ENCODE measurements at places on chromosomes 7 and 10. TPM values are rescaled to one million over a fixed set of nuclear protein-coding genes. Genes with fewer than 3 reads are reported as not detected.

GPR85 gene
- not detected for total RNA-seq

CNPY4 gene
- 9.5 TPM for total RNA-seq

HOXA7 gene
- total RNA-seq: 5.1 TPM

FAM25A gene
- not detected for total RNA-seq

MKX gene
- not detected for total RNA-seq

AKR1C4 gene
- total RNA-seq: not detected

ITGA8 gene
- not detected for total RNA-seq

FAM237B gene
- total RNA-seq: not detected

AGR2 gene
- 3.5 TPM for total RNA-seq

CC2D2B gene
- total RNA-seq: not detected

GIMAP5 gene
- total RNA-seq: not detected

TMEM270 gene
- total RNA-seq: not detected

CADPS2 gene
- 8.6 TPM for total RNA-seq

DNA sequence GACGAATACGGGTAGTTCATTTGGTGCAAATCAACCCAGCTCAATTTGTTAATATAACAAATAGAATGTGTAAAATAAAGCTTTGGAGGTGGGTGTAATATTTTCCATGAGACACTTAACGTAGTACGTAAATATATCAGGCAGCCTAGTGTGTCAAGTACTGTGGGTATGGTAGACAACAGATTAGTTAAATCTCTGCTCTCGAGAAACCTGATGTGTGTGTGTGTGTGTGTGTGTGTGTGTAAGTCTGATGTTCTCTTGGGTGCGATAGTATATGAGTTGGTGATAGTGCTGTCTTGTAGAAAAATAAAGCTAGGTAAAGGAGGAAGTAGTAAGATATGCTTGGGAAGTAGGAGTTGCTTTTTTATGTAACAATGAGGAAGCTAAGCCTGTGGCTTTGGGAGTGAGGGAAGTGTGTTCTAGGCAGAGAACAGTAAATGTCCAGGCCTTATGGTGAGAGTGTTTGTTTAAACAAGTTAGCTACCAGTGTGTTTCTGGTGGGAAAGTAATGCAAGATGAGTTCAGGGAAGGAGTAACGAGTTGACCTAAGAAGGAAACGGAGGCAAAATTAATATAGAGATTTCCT, 26.1 kb downstream of the WAC start:
- DNase-seq: no peak

DNA sequence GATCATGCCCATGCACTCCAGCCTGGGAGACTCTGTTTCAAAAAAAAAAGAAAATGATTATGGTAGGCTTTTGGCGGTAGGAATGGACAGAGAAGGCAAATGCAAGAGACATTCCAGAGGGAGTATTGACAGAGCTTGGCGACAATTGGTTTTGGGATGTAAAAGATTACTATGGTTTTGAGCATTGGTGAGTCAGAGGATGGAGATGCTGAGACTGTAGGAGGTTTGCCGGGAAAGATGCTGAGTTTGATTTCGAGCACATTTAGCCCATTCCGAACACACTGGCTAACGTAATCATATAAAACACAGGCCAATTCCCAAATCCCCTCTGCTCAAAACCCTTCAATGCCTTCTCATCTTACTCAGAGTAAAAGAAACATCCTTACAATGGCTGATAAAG, 161.6 kb upstream of the MKLN1 start:
- no peak for DNase-seq

DNA sequence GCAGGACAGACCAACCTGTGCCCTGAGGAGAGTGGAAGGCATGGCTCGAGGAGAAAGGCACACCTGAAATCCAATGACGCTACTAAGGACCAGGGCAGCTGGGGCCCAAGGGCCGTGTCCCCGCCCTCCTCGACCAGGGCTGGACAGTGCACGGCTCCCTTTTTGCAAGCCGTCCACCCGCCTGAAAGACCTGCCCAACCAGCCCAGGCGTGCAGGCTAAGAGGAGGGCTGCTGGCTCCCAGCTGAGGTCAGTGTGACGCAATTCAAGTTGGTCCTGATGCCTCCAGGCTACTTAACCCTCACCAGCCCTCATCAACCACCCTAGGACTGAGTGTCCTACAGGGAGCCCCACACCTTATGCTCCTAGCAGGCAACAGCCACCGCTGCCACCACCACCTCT, 69.3 kb downstream of the DLG5 start:
- DNase-seq: no peak

GRCh38 chr7:33750177-33750576, 155.2 kb upstream of the BMPER start:
- no peak for DNase-seq

GRCh38 chr10:77212632-77213031, 425.0 kb downstream of the KCNMA1 start:
- DNase-seq: no peak

DNA sequence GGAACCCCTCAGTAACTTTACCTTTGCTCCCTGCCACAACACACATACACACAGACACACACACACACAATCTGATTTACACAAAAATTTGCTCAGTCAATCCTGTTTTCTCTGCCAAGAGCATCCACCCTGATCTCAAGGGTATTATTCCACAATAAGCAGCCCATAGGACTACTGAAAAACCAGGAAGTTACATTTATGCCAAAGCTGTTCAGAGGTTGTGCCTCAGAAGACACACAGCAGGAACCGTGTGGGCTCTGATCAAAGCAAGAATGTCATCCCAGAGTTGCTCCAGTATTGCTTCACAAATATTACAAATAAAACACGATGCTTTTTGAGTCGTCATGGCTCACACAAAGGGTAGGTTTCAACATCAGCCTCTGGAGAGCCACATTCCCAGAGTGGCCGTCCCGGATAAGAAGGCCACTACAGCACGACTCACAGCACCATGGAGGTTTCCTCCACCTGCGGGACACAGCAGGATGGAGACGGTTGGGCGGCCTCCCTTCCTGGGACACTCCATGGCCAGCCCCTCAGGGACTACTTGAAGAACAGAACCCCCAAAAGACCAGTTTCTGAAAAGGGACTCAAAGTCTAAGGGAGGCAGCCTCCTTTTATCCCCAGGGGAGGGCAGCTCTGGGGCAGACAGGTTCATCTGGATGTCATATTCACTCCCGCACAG, 1.6 kb downstream of the AIFM2 start:
- DNase-seq: peak; percentile 20

GRCh38 chr10:50561816-50562215, 61.9 kb downstream of the SGMS1 start:
- DNase-seq: peak; percentile 17

DNA sequence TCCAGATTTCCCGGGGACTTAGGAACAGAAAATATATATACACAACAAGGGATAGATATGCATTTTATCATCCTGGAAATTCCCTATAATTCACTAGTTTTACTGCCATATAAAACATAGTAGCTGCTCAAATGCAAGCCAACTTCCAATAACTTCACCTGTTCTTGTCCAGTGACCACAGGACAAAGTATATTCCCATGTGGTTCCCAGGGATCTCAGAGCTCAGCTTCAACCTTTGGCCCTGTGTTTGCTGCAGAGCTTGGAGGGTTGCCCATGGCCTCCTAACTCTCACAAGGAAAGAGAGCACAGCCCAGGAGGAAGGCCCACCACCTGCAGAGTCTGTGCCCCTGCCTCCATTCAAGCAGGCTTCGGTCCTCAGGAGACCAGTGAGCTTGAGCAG, 4.5 kb upstream of the DRGX start:
- DNase-seq: no peak

GRCh38 chr7:70696201-70696754, 435.7 kb upstream of the GALNT17 start:
- peak; percentile 27 for DNase-seq

DNA sequence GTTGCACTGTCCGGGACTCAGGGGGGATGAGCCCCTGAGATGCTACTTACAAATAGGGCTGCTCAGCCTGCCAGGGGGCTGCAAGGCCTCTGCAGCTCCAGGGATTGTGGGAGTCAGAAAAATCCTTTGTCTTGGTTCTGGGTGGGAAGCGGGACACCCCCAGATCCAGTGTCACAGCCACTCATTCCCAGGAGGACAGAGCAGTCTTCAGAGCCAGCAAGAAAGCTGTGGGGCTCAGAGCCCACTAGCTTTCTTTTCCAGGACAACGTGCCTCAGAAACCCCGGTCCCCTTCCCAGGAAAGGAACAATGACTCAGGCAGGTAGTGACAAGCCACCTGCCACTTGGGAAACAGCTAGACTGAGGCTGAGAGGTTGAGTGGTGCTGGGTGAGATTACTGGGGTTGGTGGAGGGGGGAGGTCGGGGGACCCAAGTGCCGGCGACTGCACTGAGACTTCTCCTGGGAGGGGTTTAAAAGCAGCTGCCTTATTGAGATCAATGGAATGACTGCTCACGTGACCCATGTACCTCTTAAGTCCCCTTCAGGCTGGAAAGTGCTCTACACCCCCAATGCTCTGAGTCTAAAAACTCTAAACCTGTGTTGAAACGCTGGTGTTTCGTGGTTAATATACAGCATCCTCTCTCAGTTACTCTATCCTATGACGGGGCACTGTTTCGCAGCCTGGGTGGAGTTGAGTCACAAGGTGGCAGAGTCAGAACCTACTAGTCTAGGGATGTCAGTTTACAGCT, 123.6 kb downstream of the UBE2H start:
- no peak for DNase-seq

DNA sequence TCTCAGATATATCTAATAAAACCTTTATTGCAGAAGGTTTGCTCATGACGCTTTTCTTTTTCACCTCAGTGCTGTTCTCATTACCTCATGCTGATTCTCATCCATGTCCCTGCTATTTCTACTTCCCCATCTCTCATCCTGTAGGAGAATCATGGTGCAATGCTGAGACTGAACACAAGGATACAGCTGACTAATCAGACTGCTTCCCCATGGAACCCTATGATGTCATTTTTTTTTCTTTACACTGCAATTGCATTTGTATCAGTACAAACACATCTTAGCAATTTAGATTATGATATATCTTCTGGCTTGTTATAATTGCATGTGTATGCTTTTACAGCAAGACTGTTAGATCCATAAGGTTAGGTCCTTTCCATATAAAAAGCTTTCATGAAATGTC, 93.7 kb downstream of the SEMA3A start:
- DNase-seq: peak; percentile 60

DNA sequence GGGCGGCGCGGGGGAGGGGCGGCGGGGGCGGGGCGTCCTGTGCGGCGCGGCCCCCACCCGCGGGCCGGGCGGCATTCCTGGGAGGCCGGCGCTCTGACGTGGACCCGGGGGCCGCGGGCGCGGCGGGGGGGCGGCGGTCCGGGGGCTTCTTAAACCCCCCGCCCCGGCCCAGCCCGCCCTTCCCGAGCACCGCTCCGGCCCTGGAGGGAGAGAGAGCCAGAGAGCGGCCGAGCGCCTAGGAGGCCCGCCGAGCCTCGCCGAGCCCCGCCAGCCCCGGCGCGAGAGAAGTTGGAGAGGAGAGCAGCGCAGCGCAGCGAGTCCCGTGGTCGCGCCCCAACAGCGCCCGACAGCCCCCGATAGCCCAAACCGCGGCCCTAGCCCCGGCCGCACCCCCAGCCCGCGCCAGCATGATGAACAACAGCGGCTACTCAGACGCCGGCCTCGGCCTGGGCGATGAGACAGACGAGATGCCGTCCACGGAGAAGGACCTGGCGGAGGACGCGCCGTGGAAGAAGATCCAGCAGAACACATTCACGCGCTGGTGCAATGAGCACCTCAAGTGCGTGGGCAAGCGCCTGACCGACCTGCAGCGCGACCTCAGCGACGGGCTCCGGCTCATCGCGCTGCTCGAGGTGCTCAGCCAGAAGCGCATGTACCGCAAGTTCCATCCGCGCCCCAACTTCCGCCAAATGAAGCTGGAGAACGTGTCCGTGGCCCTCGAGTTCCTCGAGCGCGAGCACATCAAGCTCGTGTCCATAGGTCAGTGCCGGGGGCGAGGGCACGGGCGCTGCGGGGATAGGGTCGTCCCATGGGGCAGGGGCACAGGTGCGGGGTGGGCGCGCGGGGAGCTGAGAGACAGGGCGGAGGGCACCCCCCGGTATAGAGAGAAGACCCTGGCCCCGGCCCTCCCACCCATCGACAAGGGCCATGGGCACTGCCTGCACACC, at the start of gene FLNC:
Gene FLNC, plus strand, starts transcription at position 176 of the 947 bp plus-strand sequence. Its CDS starts 232 bp downstream, at position 408.
- DNase-seq: no peak

- DNase-seq: no peak
Measured at GRCh38 chr7:69577221-69577620, 21.1 kb upstream of the AUTS2 start.

GRCh38 chr7:70069977-70070376, 471.7 kb downstream of the AUTS2 start:
- DNase-seq: no peak

GRCh38 chr7:66140924-66141323, 26.3 kb downstream of the CRCP start:
- peak; percentile 58 for DNase-seq

DNA sequence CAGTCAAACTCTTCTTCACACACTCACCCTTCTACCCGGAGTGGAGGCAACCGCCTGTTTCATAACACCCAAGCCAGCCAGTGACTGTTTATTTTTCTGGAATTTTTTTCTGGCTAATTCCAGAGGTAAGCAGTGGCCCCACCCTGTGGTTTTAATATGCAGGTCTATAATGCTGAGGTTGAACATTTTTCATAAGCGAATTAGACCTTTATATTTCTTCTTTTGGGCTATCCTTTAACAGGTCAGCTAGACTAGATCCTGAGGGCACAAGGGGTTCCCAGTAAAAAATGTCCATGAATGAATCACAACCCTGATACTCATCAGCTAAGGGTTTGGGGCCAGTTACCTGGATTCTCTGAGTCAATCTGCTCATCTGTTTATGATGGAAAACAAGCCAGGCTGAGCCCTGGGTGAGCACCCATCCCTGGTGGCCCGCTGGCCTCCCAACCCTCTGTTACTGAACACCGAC, 76.2 kb downstream of the GRB10 start:
- peak; percentile 16 for DNase-seq

- DNase-seq: no peak
Measured at GRCh38 chr7:157043745-157044144, 33.3 kb upstream of the MNX1 start.

DNA sequence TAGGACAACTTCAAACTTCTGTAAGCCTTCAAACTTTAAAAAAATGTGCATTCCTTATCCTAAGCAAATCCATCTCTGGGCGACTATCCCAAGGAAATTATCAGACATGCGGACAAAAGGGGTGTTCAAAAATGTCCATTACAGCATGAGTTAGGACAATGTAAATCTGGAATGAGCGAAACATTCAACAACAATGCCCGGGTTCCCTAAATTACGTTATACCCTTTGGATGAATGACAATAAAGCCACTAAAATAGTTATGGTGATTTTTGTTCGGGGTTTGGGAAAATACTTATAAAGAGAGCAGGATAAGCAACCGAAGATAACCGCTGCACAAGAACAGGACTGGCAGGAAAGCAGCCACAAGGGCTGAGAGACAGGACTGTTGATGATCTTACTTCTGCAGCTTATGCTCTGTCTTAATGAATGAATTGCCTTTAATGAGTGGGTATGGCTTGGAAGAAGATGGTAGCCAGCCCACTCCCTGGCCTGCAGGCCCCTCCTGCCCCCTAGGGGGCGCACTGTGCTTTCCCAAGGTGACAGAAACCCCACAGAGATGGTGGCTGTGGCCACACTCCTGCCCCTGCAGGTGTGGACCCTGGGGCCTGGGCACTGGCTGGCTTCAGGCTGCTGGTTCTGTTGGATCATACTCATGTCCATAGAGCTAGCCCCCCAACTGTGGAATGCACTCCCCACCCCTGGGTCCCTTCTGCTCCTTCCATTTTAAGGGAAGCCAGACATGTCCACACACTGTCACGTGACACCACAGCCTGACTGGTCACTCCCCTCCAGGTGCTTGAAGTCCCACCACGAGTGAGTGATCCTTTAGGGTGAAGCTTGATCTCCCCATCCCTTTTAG, 45.0 kb downstream of the ZCCHC24 start:
- DNase-seq: peak; percentile 11
